ENCODE measurements at places on chromosomes 3 and 15.

GRCh38 chr3:65914032-65914739 lies 124.5 kb downstream of the MAGI1 start:
- no peak for DNase-seq

GRCh38 chr3:66450390-66451022 lies 50.3 kb downstream of the LRIG1 start:
- no peak for DNase-seq

DNA sequence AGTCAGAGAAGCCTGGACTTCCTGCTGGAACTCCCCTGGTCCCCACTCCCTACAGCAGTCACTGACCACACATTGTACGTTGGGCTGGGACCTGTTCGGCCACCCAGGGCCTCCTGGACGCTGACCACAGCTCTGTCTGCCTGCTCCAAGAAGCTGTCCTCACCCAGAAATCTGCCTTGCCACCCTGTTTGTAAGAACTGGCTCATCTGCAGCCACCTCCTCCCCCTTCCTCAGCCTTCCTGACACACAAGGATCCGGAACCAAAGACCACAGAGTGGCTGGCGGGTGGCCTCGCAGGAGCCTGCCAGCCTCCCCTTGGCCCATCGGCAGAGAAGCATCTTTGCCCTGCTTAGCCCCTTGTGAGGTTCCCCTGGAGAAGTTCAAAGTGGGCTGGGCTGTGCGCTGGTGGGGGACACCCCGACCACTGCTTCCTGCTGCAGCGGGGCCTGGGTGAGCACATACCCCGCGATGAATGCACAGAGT lies 91.9 kb downstream of the PCSK6 start:
- no peak for DNase-seq

DNA sequence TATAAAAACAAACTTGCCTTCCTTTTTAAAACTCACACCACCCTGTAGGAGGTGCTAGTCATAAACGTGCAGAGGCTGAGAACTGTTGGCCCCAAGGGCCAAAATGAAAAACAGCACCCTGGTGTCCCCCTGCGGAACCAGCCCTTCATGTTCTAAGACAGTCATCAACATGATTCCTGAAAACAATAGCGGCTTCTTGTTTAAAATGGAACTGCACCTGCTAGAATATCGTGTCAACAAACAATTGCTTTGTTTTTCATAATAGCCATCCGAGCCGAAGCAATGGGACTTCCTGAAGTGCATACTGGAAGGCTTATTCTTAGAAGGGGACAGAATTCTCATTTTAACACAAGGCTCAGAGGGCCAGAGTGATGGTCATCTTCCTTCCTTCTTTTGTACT lies 43.7 kb downstream of the MECOM start:
- no peak for DNase-seq

- DNase-seq, result no peak
Observed at GRCh38 chr3:63706321-63707085, 54.0 kb downstream of the SNTN start.

DNA sequence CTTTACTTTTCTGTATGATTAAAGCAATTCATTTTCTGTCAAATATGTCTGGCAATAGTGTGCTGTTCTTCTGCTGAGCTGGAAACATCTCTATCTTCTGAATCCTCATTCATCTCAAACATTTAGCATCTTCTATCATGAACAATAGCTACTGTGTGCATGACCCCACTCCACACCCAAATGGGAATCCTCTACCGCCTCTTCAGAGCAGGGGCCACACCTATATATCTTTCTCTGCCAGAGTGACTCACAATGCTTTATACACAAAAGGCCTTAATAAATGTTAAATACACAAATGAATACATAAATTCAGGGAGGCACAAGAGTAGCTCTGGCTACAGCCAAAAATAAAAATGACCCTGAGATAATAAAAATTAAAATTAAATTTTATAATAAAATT lies 8.0 kb downstream of the ALDH1A2 start:
- DNase-seq, result no peak

GRCh38 chr15:74318376-74319137 lies 48.9 kb downstream of the CYP11A1 start:
- no peak for DNase-seq

- no peak for DNase-seq
Observed at GRCh38 chr3:31704591-31705179, 172.0 kb downstream of the STT3B start.

DNA sequence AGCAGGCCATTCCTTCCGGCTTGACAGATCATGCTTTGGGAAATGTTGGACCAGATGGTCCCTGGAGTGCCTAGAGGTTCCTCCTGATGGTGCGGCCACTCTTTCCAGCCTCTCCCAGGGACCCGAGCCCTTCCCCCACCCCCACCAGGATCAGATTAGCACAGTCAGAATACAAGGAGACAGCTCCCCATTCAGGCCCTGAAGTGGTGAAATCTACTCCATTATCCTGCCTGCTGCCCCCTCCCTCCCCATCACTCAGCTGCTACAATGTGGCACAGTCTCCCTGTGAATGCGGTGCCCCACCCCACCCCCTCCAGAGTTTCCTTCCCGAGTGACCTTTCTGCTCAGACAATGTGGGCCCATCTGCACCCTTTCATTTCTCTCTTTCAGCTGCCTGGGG lies 29.4 kb downstream of the RNU5B-1 start:
- DNase-seq, result no peak

GRCh38 chr15:69104050-69104750 lies 56.2 kb upstream of the GLCE start:
- DNase-seq, result no peak

DNA sequence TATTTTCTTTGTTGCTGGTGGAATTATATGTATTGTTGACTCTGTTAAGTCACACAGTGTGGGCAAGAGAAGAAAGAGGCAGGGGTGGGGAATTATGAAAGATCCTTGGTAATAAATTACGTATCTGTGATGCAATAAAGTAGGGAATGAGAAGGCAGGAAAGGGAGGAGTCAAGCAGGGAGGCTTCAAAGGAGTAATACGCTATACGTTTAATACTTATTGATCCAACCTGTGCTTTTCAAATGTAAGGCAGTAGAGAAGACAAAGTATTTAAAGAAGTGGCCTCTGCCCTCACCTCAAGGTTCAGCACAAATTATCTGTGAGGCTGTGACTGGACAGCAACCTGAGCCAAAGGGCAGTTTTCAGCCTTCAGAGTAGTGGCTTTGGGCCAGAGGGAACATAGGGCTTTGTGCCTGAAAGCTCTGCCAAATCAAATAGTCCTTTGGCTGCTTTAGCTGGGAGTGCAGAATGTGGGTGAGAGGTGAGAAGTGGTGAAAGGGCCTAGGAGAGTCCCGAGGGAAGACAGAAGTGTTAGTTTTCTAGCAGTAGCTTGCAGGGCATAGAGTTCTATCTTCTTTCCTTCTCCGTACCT lies 1.2 kb upstream of the PLIN1 start:
- no peak for DNase-seq

DNA sequence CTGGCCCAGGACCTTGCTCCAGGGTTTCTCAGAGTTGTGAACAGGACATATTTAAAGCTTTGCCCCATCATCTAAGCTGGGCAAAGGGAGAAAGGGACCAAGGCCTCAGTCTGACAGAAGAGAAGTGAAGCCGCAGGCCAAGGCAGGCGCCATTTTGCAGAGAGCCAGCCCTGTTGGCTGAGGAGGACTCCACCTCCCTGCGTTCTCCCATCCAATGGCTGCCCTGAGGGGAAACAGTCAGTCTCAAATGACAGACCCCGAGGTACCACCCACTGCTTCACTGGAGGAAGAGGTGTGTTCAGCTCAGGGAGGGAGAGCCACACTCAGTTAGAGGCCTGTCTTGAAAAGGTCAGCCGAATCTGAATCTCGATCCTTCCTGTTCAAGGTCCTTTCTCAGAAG lies 86.1 kb downstream of the ADAMTS17 start:
- no peak for DNase-seq

DNA sequence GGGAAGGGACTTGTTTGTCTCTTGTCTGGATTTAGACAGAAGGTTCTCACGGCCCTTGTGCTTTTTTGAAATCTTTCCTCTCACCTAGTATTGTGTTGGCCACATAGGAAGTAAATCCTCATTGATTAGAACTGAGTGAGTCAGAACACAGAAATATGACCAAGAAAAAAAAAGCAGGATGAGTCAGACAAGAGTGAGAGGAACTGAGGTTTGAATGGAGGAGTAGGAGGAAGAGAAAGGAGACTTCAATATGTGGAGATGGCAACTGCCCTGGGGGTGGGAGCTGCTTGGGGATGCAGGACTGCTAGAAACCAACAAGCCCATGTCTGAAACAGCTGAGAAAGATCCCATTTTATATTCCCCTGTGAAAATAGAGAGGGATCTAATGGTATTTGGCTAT lies 194.1 kb upstream of the ZBTB20 start:
- no peak for DNase-seq

DNA sequence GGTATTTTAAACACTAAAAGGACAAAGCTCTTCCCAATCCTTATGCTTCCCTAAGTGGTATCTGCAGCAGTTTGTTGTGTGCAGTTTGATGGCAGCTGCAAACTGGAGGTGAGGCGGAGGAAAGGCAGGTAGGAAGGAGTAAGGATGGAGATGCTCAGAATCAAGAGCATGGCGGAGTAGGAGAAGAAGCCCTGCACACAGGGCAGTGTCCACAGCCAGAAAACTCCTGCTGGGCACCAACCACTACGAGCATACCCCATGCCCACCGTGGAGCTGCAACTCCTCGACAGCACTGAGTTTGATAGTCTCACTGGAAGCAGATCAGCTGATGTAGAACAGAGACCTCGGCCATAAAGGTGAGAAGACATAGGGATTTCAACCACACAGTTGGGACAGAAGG lies 30.3 kb upstream of the ESYT3 start:
- DNase-seq, result no peak

- no peak for DNase-seq
Observed at GRCh38 chr3:42499478-42499871, 3.0 kb upstream of the VIPR1 start.

DNA sequence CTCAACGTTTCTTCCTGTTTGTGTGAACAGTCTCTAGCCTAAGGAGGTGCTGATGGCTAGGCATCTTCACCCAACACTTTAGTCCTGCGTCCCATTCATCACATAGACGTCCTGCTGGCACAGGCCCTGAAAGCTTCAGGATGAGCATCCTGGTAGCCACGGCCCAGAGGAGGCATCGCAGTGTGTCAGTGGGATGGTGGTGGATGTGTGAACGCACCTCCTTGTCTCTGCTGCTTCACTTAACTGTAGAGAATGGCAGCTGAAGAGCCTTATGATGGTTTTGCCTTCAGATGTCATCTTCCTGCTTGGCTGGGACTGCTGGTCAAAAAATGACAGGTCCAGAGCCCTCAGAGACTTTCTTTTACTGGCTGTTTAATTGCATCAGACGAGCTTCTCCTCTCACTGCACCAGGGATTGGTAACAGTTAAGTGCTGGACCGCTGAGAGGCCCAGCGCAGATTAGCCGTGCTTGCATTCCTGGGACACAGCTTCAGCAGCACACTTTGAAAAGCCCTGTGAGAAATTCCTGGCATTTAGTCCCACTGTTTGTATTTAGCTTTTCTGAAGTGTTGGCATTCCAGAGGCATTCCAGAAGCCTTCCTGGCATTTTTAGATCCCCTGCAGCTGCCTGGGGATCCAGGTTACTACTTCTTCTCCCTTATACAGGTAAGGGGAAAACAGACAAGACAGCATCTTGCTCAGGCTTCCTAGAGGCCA lies 132.4 kb upstream of the PLXNA1 start:
- no peak for DNase-seq

DNA sequence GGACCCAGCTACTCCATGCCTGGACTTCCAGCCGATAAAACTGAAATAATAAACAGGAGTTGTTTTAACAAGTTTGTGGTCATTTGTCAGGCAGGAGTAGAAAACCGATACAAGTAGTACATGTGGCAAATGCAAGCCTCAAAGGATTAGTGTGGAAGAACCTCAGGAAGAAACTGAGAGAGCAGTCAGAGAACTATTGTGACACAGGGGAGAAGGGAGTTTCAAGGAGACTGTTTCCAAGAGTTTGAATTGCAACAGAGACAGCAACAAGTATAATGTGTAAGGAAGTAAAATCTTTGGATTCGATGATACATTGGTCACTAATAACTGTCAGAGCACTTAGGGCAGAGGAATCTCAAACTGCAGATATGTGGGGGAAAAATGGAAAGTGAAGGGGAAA lies 450.6 kb upstream of the ARHGEF26 start:
- no peak for DNase-seq

DNA sequence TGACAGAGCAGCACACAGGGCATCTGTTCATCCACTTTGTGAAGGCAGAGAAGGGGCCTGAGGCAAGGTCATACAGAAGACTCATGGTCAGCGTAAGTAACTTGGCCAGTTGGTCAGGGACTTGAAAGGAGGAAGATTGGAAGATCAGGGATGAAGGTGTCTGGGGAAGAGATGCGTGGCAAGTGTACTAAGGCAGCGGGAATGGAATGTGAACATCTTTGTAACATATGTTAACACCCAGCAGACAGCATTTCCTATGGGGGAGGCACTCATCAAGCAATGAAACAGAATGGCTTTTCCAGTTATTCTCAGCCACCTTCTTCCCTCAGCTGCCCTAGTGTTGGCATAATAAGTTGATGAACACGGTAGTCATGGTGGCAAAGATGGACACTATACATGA lies 7.8 kb upstream of the RFC4 start:
- no peak for DNase-seq

GRCh38 chr3:168870892-168871291 lies 775.2 kb upstream of the GOLIM4 start:
- DNase-seq, result no peak

DNA sequence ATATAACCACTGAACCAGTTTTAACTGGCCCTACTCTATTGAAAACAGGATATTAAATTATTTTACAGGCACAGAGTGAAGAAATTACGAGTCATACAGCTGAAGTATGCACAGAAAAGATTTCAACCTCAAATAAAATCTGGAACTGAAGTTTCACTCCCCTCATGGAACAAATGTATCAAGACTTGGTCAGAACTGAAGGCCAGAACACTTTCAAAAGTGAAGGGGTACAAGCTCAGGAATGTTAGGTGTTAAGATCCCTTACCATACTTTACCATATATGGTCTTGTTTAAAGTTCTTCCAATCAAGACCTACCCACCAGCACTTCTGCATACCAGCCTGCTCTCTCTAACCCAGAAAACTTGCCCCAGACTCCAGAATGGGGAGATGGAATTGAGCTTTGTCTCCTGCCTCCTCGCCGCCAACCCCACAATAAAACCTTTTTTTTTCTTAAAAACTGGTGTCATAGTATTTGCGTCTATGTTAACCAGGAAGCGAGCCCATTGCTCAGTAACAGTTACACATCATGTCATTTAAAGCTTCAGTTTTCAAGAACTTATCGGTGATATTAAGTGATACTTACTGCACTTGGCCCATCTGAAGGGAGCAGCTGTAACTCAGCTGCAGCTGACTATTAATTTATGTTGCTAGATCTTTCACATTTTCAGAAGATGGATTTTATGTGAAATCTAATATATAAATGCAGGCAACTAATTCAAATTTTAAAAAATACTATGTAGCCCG lies 59.9 kb downstream of the OXSM start:
- DNase-seq, result no peak

DNA sequence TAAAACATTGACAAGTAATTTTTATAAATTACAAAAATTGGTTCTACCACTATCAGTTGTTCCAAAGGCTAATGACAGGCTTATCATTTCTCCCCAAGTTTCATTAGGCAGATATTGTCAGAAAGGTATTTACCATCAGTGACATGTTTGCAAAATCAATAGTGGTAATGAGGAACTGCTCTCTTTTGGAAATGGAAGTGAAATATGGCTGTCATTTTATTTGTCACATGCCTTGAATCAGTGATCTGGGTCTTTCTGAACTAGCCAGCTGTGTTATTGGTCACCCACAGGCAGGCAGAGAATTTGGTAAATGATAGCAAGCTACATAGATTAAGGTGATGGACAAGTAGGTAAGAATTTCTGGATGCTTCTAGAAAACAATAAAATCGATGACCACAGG lies 268.0 kb upstream of the ARHGEF26 start:
- DNase-seq, result no peak

GRCh38 chr3:112360561-112360960 lies 27.6 kb downstream of the CD200 start:
- DNase-seq, result no peak

GRCh38 chr15:99445272-99445850 lies 120.4 kb upstream of the MEF2A start:
- no peak for DNase-seq
